Kasumi-1 (cell line): ENCODE measurements at places on chromosomes 12 and 14.

- DNase-seq, result no peak
Observed at GRCh38 chr14:31774567-31774966, 213.4 kb downstream of the NUBPL start.

DNA sequence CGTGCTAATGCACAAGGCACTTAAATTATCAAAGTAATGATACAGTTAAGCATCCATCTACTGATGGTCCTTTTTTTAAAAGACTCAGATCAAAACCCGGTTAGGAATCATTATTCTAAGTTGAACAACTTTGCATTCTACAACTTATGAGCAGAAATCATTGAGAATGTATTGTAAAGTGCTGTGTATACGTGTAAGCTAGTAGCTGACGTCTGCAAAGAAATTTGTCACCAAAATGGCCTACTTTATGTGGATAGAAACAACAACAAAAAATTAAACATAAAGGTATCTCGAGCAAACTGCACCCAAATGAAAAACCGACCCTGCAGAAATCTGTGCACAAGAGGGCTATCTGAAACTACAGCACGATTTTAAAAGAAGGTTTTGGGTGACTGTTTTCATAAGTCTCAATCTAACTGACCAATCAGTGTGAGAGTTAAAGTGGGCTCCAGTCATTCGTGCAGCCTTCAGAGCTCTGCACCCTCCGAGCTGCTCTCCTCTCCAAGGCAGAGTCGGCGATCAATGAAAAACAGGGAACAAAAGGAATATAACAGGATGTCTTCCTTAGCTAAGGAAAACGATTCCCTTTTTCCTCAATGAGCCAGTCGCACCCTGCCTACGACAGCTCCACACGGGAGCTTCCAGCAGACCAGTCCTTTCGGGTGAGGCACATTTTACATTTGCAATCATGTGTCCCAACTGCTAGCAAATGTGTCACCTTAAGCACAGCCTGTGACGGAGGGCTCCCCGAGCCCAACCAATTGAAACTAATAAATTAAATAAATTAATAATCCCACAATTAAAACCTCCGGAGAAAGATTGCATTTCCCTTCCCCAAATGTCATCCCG lies 200.7 kb upstream of the FOXN3 start:
- DNase-seq, result no peak

- DNase-seq, result peak; percentile 95
Observed at GRCh38 chr12:47812797-47813510, 6.7 kb downstream of the HDAC7 start.

DNA sequence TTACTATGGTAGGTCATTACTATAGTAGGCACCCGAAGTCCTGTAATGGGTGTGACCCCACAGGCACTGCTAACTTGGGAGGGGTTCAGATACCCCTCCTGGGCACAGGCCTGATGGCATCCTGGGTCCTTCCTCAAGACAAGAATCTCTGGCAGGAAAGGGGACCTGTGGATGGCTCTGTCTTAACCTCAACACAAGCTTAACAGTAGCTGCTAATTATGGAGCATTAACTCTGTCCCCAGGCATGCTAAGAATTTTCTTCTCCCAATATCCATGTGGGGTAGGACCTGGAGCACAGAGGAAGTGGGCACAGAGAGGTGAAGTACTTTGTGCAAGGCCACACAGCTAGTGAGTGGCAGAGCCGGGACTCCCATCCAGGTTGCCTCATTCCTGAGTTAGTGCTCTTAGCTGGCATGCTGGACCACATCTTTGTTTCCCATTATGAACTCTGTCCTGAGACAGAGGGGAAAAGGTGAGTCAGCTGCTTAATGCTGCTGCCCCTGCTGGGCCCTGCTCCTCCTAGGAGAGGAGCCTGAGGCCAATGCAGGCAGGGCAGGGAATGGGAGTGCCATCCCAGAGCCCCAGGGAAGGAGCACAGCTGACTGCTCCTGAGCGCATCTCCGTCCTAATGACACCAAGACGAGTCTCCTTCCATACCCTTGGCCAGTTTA lies 32.1 kb downstream of the GALNT16 start:
- DNase-seq, result no peak

GRCh38 chr12:57841445-57841844 lies 5.1 kb downstream of the CTDSP2 start:
- DNase-seq, result no peak

DNA sequence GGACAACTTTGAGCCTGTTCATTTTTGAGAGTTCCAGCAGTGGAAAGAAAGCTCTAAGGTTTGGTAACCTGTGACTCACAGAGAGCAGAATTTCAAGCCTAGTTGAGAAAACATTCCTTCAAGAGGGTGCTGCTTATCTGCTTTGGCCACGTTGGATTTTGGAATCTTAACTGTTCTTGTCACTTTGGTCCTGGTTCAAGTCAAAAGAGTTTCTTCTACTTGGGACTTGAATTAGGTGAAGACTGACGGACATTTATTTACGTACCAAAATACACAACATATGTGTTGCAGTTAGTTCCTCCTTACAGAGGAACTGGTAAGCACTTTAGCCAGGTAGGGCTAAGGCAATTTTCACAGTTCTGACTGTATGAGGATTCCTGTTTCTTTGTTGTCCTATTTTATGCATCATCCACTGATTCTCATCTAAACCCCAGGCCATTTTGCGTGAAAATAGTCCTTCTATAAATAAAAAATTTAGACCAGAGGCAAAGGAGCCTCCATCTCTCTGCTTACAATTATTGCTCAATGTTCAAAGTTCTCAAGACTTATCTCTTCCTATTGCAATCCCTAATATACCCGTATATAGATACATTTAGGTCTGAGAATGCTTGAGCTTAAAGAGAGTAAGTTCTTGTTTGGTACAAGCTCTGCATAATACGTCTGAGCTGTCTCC lies 580.9 kb downstream of the DIO2 start:
- DNase-seq, result no peak

DNA sequence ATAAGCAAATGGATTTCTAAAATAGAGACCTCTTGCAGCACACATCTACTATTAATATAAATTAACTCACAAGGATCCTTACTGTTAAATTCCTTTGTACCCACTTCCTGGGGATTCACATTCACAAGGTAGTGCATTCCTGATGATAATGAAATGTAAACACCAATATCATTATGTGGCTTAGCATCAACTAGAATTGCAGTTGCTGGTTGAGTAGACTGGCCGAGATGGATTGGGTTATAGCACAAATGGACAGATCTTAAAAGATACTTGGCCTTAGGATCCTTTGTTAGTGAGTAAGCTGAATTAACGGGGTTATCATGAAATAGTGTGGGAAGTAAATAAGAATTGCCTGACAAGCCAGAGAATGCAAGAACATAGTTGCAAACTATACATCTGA lies 369.1 kb downstream of the AEBP2 start:
- DNase-seq, result no peak

DNA sequence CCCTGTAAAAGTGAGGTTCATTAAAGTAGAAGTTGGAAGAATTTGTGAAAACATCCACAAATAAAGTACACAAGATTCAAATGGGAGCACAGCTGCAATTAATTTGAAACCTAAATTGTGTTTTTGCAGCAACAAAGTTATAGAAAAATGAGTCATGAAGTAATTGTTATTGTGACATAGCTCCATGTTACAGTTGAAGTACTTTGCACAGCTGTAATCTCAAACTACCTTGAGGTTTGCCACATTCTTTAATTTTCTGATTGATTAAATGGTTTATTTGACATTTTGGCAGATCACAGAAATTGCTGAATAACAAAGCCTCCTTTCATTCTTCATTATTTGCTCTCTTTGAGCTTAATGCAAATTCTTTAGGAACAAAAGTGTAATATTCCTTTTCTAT lies 111.3 kb downstream of the RMST start:
- DNase-seq, result no peak

DNA sequence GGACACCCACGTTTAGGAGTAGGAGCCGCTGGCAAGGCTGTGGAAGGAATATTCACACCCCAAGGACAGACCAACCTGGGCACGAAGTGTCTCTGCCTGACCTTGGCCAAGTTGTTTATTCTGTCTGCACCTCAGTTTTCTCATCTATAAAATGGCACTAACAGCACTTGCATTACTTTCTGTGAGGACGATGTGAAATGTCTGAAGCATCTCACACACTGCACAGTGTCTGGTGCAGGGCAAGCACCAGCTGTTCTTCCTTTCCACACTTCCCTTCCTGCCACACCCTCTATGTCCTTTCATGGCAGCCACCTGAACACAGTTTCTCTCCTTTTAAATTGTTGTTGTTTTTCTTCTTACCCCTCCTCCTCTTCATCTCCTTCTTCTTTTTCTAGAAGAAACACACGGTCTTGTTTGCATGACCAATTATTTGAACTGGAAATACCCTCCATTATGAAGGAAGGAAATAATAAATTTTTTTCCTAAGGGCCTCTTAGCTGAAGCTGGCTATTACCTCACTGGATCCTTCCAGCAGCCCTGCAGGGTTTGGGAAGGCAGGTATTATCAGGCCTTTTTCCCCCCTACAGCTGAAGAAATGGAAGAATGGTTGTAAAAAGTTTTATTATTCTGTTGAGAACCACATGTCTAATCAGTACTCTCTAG lies 42.9 kb upstream of the ATP23 start:
- peak; percentile 26 for DNase-seq

DNA sequence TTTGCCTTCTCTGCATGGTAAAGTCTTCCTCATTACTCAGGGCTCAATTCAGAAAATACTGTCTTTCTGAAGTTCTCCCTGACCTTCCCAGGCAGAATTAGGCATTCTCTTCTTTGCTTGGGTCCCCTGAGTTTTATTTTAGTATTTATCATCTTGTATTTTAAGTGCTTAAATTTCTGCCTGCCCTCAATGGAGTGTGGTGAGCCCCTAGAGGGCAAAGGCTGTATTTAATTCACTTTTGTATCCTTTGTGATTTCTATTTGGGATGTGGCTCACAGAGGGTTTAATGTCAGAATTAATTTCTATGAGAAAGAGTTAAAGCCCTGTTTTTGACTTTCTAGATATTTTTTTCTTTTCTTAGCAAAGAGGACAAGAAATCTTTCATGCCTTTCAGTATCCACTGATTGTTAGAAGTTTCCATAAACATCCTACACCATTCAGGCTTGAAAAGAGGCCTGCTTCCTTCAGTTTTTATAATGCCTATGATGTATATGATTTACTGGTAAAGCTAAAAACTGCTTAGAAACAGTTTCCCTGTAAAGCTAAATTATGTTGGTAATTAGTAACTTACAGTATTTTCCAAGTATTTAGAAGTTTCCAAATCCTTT lies 55.6 kb upstream of the PTPRB start:
- peak; percentile 38 for DNase-seq

DNA sequence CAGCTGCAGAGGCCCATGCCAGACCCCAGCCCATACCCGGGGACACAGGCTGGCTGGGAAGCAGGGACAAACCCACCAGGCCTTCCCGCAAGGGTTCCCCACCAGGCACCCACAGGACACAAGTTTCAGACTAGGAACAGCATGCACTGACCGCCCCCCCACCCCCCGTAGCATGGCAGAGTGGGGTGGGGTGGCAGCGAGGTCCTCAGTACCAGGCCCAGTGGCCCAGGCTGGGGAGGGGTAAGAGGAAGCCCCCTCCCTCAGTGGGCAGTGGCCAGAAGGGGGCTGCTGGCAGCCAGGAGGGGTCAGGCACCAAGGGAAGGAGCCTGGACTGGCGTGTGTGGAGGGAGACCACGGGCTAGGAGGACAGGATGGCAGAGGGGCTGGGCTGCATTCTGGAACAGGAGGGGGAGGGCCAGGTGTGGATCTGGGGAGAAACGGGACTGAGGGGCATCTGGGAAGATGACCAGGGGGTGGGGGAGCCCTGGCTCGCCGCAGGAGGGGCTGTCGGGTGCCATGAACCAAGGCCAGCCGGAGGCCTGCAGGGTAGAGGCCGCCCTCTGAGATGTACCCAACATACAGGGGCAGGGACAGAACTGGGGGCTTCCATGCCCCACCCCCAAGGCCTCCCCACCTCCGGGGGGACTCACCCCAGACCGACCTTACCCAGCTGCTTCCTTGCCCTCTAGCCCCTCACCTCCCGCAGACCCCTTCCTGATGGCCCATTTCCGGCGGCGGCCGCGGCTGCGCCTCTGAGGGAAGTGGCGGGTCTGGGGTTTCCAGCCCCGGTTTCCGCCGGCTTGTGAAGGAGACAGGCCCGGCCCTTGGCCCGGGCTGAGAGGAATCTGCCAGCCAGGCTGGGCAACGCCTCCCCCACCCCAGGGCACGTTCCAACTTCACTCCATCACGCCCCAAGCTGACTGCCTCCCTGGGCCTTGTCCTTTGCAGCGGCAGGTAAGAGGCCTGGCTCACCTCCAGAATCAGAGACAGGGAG lies 5.6 kb upstream of the JAG2 start:
- DNase-seq, result peak; percentile 51

- DNase-seq, result no peak
Observed at GRCh38 chr12:93214523-93215289, 163.0 kb upstream of the NUDT4 start.

DNA sequence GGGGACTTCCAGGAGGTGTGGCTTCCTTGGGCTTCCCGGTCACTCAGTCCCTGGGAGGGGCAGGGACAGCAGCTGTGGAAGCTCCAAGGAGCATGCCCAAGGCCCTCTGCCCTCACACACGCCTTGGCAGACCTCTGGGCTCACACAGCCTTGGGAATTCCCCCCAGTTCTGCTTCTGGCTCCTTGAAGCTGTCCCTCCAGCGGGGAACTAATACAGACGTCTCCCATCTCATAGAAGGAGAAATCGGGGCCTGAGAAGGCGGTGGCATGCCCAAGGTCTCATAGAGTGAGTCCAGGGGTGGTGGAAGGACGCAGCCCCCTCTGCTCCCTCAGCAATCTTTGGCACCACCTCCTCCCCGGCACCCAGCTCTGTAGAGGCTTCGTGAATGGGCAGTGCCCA lies 15.7 kb upstream of the TMEM119 start:
- no peak for DNase-seq
